ENCODE measurements at places on chromosomes 6 and 20. TPM values are rescaled to one million over a fixed set of nuclear protein-coding genes. Genes with fewer than 3 reads are reported as not detected.

- H3K4me3 ChIP-seq, result no peak overlapping the region
- H3K27me3 ChIP-seq, result peaks cover 6% of the 10 kb centered on the region
- no peak overlapping the region for H3K27ac ChIP-seq
- no peak for DNase-seq
Measured at GRCh38 chr6:160973311-160974250, 18.0 kb upstream of the MAP3K4 start.

DNA sequence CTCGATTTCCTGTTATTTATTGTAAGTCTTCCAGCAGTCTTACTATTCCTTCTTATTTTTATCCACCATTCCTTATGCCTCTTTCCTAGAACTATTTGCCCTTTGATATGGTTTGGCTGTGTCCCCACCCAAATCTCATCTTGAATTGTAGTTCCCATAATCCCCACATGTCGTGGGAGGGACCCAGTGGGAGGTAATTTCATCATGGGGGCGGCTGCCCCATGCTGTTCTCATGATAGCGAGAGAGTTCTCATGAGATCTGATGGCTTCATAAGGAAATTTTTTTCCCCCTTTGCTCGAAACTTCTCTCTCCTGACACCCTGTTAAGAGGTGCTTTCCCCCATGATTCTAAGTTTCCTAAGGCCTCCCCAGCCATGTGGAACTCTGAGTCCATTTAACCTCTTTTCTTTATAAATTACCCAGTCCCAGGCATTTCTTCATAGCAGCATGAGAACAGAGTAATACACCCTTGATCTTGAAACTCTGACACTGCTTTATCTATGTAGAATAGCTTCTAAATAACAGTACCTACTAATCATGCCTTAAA lies 48.8 kb downstream of the PLN start:
- no peaks in the 10 kb centered on the region for H3K4me1 ChIP-seq
- no peak for DNase-seq
- H3K4me3 ChIP-seq, result no peak overlapping the region

The CD83 gene
- 339 TPM for total RNA-seq

The COL19A1 gene
- 56.9 TPM for total RNA-seq

- H3K4me1 ChIP-seq, result no peaks in the 10 kb centered on the region
- H3K4me3 ChIP-seq, result no peak overlapping the region
- H3K27me3 ChIP-seq, result no peaks in the 10 kb centered on the region
- no peaks in the 10 kb centered on the region for H3K36me3 ChIP-seq
Measured at GRCh38 chr6:39517756-39518155, 195.3 kb upstream of the KCNK16 start.

DNA sequence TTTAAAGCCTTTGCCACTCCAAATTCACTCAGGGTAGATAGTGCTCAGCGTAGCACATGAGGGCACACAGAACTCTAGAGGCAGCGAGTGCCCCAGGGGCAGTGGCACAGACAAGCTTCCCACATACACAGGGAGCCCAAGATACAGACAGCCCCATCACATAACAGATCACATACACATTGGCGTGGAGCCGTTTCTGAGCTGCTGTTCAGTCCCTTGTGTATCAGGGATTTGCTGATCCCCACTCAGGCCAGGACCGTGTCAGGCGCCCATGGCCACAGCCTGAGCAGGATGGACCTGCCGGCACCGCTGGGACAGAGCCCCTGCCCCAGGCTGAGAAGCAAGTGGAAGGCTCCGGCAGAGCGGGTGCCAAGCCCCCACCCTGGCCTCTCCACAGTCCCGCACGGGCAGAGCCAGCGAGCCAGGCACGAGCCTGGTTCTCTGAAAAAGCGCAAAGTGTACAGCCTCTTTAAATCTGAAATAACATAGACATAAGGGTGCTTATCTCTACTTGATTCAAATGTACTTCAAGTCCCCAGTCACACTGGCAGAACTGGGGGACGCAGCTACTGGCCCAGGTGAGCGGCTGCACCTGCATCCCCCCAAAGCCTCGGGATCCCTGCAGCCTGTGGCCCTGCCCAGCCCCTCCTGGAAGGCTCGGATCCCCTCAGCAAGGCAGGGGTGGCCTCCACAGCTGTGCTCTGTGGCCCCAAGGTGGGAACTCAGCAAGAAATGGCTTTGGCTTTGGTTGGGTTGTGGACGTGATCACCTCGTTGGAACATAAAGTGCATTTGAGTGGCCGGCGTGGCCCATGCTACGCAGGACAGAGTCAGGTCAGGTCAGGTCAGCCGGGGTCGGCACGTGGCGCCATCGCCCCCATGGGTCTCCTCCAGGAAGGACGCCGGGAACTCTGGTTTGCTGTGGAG lies 231.3 kb downstream of the ERMARD start:
- H3K27ac ChIP-seq, result no peak overlapping the region
- H3K4me1 ChIP-seq, result no peaks in the 10 kb centered on the region
- no peak for DNase-seq
- H3K4me3 ChIP-seq, result no peak overlapping the region
- no peaks in the 10 kb centered on the region for H3K27me3 ChIP-seq
- H3K36me3 ChIP-seq, result no peaks in the 10 kb centered on the region

Measured in B cell (primary cell).